ENCODE measurements at places on chromosomes 11 and 22.

GRCh38 chr22:27823221-27823620 lies 21.7 kb upstream of the MN1 start:
- no peak for DNase-seq

GRCh38 chr11:1881442-1882264 lies 10.0 kb downstream of the PRR33 start:
- DNase-seq = no peak

DNA sequence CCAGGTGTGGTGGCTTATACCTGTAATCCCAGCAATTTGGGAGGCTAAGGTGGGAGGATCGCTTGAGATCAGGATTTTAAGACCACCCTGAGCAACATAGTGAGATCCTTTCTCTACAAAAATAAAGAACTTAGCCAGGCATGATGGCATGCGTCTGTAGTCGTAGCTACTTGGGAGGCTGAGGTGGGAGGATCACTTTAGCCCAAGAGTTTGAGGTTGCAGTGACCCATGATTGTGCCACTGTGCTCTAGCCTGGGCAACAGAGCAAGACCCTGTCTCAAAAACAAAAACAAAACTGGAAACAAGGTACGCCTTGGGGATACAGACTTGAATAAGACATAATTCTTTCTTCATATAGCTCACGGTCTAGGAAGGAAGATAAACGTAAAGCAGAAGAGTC lies 63.1 kb upstream of the GRAMD1B start:
- no peak for DNase-seq

- no peak for DNase-seq
Measured at GRCh38 chr22:38766076-38766777, 10.4 kb upstream of the SUN2 start.

DNA sequence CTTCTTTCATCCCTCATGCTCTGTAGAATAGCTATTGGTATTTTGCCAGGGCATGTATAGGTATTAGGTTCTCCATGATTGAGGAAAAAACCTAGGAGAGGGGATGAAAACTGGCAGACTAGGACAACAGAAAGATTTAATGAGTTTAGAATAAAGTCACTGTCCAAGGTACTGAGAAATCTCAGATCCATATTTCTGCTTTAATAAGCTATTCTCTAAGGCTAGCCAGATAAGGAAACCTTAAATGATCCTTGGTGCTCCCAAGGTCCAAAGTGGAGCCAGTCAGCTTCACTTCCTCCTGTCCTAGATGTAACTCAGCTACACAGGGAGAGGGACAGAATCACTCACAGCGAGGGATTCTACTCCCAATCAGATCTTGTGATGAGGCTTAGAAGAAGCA lies 13.7 kb upstream of the CSNK2A3 start:
- no peak for DNase-seq

- no peak for DNase-seq
Measured at GRCh38 chr11:9530901-9531625, 42.4 kb upstream of the WEE1 start.

GRCh38 chr22:37234736-37235711 lies 9.0 kb downstream of the RAC2 start:
- no peak for DNase-seq

GRCh38 chr11:14973621-14974514 lies 1.7 kb upstream of the CALCA start:
- DNase-seq = peak; percentile 17

- no peak for DNase-seq
Measured at GRCh38 chr11:47172740-47173336, 3.8 kb downstream of the ARFGAP2 start.

DNA sequence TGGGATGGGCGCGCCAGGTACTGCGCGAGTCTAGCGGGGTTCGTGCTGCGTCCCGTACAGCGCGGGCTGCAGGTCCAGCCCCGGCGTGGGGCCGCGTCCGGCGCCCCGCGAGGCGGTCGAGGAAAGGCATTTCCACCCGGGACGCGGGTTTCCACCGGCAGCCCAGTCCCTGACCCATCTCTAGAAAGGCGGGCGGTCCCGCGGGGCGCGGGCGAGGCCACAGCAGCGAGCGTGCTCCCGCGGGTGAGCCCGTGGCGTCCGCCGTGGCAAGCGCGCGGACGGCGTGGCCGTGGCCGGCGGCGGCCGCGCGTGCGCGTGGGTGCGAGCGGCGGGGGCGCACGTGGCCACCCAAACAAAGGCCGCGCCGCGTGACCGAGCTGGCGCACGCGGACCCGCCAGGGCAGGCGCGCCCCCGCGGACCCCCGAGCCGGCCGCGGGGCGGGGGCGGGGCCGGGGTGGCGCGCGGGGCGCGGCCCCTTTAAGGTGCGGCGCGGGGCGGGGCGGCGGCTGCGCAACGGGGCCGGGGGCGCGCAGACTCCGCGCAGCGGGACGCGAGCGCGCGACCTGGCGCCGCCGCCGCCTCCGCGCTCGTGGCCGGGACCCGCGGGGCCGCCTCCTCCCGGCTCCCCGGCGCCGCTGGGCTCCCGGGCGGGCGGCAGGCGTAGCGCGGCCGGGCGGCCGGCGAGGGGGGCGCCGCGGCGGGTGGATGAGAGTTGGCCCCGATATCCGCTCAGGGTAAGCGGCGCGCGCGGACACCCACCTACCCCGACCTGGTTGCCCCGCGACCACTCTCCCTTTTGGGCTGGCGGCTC lies 39.3 kb upstream of the CELSR1 start:
- peak; percentile 35 for DNase-seq

DNA sequence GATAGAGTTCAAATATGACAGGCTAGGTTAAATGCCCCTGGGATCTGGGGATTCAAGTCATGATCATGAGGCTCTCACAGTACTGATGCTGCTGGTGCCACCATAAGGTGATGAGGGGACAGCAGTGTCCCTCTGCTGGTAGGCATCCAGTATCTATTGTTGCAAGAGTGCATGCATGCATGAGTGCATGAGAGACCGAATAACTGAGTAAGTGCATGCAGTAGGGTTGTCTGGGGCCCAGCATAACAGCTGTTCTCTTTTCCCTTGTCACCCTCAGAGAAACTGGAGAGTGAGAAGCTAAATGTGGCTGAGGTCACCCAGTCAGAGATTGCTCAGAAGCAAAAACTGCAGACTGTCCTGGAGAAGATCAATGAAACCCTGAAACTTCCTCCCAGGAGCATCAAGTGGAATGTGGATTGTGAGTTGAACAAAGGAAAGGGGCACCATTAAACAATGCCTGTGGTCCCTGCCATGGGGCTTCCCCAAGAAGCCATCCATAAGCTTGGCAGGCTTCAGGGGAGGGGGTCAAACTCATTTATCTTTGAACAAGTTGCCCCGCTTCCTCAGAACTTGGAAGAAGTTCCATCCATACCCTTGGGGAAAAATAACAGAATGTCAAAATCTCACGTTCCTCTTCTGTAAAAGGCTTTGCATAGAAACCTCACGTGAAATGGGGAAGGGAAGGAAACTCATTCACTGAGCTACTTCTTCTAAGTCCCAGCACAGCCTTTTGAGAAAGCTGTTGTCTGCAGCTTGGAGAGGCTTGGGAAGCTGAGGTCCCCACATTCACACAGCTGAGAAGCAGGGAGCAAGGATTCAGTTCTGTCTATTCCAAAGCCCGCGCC lies 119.0 kb downstream of the PARVA start:
- DNase-seq = no peak

DNA sequence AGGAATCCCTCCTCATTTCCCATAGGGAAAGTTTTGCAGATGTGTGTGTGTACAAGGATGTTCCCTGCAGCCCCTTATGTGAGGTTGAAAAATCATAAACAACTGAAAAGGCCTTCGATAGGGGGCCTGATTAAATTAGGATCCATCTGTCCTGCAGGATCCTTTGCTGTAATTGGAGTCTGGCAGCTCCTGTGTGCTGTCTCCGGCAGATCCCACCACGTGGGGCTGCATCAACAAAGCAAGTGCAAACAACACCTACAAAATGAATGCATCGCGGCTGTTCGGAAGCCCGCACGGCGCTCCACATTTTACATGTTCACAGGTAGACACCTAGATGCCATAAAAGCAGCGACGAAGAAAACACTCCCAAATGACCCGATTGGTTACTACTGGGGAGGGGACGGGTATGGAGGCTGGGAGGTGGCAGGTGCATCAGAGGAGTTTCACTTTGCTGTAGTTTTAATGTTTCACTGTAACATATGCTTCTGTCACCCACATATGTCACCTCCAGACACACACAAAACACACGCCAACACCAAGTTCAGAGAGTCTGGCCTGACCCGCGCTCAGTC lies 52.2 kb downstream of the NFAM1 start:
- no peak for DNase-seq

DNA sequence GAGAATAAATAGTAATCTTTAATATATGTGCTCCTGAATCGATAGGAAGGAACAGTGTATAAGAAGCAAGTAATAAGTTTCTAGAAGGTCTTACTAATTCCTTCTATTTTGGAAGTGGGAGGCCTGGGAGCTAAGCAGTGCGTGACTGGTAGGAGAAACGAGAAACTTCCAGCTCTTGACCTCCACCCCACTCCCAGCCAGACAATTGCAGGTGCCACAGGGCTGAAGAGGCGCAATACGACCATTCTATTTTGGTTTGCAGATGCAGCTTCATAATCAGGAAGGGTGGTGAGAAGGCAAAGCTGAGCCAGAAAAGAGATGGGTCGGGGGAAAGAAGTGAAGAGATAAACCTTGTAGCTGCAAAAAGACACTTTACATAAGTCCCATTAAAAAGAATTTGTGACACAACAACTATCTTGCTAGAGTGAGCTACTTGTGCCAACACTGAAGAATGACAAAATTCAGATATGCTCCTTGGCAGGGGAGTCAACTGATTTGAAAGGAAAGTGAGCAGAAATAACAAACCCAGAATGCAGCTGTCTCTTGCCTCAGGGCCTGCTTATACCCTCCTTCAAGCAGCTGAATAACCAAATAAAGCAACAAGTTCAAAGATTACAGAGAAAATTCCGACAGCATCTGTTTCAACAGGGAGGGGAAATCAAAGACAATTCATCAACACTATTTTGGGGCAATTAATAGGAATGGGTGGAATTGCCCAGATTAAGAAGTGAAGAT lies 35.1 kb downstream of the GRIA4 start:
- DNase-seq = no peak

DNA sequence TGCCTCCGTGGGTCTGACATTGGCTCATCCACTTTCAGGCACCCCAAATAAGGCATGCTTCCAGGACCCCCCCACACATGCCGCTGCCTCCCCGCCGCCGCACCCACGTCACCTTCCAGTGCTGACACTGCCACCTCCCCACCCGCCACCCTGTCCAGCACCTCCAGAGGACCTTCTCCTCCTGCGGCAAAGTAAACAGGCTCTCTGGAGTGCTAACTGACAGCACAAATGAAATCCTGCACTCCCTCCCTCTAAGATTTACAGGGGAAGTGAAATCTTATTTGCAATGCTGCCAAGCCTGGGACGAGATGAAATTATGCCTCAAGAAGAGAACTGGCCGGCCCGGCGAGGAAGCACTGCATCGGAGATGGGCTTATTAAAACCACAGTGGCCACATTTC lies 35.3 kb downstream of the MACROD1 start:
- DNase-seq = no peak

DNA sequence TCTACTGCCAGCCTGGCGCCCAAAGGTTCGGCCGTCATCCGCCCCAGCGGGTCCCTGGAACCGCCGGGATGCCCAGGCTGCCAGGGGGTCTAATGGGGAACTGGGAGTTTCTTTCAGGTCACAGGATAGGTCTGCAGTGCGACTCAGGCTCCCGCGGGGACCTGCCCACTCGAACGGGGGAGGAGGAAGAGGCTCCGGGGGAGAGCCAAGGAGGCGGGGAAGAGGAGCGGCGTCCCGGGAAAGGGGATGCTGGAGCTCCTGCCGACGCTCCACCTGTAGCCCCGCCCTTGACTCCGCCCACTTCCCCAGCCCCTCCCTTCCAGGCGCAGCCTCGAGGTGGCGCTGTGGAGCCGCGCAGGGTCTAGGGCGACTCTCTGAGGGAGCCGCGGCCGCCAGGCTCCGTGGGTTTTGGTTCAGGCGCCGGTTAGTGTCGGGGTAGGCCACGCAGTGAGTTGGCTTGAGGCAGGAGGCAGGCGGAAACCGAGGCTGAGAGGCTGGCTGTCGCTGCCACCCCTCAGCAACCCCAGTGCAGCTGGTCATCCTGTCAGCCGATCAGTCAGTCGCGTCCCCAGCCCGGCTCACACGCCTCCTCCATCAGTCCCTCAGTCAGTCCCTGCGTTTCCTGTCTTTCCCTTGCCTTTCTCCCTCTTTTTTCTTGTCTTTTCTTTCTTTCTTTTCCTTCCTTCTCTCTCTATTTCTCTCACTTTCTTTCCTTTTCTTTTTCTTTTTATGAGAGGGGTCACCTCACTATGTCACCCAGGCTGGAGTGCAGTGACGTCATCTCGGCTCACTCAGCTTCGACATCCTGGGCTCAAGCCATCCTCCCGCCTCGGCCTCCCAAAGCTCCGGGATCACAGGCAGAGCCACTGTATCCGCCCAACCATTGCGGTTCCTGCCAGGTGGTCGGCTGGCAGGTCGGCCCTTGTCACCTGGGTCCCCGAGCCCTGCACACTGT lies 26.4 kb downstream of the YWHAH start:
- DNase-seq = peak; percentile 72

- no peak for DNase-seq
Measured at GRCh38 chr11:106249617-106250239, 172.3 kb downstream of the AASDHPPT start.

DNA sequence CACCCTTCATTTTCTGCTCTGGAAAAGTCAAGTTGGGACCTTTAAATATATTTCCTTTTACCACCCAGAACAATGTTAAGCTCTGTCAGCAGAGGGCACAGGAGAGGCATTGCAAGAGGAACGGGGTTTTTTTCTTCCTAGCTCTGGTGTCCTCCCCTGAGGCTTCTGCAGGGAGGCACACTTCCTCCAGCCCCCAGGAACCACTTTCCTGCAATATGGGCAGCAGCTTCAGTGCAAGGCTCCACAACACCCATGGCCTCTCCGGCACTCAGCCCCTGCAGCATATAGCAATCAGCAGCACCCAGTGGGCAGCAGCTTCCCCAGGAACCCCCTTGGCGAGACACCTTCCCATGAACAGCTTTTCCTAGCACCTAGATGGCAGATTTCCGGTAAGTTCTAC lies 101.4 kb downstream of the SYT9 start:
- DNase-seq = no peak

- no peak for DNase-seq
Measured at GRCh38 chr11:135069063-135069462, 657.0 kb upstream of the B3GAT1 start.

- DNase-seq = no peak
Measured at GRCh38 chr11:79165908-79166307, 274.9 kb downstream of the TENM4 start.

GRCh38 chr11:26522912-26523610 lies 49.0 kb downstream of the MUC15 start:
- no peak for DNase-seq

- no peak for DNase-seq
Measured at GRCh38 chr11:112127056-112127455, 36.8 kb downstream of the IL18 start.

DNA sequence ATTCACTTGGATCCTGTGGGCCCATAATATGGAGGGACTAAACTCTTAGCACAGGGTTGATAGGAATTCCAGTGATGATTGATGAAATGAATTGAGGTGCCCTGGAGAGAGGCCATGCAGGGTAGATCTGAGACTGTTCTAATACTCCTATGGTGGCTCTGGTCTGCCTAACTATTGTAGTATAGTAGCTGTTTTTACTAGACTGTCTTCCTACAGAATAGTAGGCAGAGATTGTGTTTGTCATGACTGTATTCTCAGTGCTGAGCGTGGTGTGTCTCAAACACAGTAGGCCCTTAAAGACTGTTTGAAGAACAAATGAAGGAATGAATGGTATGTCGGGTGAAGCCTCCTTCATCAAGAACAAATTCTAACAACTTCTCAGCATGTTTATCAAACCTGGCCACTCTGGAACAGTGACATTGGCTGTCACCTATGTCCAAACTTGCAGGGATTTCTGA lies 107.0 kb upstream of the SESN3 start:
- DNase-seq = no peak

Data from stimulated activated CD4-positive, alpha-beta T cell treated with anti-CD3 and anti-CD28 coated beads, Interleukin-1b, Interleukin-23, amount 100 ng/mL, for 24 hours (primary cell).